Activated naive CD4-positive, alpha-beta T cell treated with anti-CD3 and anti-CD28 coated beads for 36 hours (primary cell): ENCODE measurements at places on chromosomes 2 and 18. TPM values are rescaled to one million over a fixed set of nuclear protein-coding genes. Genes with fewer than 3 reads are reported as not detected.

The METTL4 gene
- total RNA-seq: 20.6 TPM

The GATA6 gene
- not detected for total RNA-seq

- DNase-seq: no peak
Measured at GRCh38 chr2:101011152-101011551, 9.1 kb downstream of the RPL31 start.

- DNase-seq: no peak
Measured at GRCh38 chr2:101354420-101355311, 32.6 kb downstream of the CREG2 start.

- DNase-seq: no peak
Measured at GRCh38 chr2:98912221-98912851, 23.7 kb downstream of the CRACDL start.

The DES gene
- total RNA-seq: not detected

The PIAS2 gene
- 21.9 TPM for total RNA-seq

DNA sequence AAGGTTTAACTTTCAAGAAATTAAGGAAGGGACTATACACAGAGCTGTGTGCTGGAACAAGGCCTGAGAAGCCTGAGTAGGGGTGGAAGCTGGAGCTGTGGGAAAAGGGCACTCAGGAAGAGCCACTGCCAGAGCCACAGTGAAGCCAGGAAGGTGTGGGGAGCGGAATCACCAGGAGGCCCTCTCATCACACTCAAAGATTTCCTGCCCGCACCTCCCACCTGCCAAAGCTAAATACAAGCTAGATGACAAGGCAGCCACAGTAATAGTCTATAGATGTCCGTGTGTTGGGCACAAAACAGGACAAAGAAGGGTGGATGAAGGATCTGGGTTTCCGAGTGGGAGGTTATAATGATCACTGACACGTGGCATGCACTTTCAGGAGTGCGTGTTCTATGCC lies 126.0 kb downstream of the ZNF532 start:
- DNase-seq: no peak

- no peak for DNase-seq
Measured at GRCh38 chr2:144776766-144777165, 256.8 kb upstream of the ZEB2 start.

GRCh38 chr18:2168022-2168421 lies 403.3 kb downstream of the METTL4 start:
- no peak for DNase-seq

- peak; percentile 84 for DNase-seq
Measured at GRCh38 chr18:48446582-48447225, 37.5 kb upstream of the ZBTB7C start.

DNA sequence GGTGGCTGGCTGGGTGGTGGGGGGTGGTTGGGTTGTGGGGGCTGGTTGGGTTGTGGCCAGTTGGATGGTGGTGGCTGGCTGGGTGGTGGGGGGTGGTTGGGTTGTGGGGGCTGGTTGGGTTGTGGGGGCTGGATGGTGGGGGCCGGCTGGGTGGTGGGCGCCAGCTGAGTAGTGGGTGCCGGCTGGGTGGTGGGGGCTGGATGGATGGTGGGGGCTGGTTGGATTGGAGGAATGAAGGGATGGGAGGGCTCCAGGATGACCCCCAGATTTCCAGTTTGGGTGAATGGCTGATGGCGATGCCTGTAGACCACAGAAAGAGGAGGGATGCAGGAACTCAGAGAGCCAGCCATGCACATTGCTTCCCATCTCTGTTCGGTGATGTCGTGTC lies 26.8 kb upstream of the GPR17 start:
- DNase-seq: no peak

- DNase-seq: no peak
Measured at GRCh38 chr18:76464281-76465259, 30.5 kb downstream of the ZNF516 start.

- DNase-seq: no peak
Measured at GRCh38 chr2:229930656-229931055, 8.4 kb downstream of the FBXO36 start.

DNA sequence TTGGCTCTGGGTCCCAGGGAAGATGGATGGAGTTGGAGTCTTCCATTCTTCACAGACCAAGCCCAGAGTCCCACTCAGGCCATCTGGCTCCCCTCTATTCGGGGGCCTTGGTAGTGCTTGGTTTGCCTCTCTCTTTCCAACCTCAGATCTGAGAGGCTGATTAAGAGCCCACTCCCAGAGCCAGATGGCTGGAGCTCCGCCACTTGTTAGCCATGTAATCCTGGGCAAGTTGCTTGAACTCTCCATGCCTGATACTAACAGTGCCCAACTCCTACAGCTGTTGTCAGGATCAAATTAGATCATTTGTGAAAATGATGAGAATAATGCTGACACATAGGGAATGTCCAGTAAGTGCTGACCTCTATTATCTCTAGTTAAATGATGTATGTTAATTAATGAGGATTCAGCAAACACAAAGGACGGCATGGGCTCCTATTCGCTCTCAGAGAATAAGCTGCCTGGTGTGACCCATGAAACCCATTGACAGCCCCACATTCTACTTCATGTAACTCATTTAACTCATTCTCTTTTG lies 46.6 kb upstream of the SLC14A1 start:
- no peak for DNase-seq

DNA sequence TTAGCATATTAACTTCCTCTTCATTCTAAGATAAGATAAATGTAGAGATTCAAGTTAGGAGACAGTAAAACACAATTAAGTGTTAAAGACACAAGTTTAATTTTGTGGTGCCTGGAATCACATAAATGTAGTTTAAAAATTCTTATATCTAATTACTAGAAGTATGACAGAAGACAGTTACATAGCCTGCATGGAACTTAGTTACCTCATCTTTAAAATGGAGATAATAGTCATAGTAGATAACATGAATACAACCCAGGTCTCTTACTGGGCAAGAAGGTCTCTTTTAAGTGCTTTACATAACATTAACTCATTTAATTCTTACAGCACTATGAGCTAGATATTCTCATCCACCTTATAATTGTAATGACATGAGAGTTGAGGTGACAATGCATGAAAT lies 15.1 kb downstream of the GALNT13 start:
- DNase-seq: no peak

DNA sequence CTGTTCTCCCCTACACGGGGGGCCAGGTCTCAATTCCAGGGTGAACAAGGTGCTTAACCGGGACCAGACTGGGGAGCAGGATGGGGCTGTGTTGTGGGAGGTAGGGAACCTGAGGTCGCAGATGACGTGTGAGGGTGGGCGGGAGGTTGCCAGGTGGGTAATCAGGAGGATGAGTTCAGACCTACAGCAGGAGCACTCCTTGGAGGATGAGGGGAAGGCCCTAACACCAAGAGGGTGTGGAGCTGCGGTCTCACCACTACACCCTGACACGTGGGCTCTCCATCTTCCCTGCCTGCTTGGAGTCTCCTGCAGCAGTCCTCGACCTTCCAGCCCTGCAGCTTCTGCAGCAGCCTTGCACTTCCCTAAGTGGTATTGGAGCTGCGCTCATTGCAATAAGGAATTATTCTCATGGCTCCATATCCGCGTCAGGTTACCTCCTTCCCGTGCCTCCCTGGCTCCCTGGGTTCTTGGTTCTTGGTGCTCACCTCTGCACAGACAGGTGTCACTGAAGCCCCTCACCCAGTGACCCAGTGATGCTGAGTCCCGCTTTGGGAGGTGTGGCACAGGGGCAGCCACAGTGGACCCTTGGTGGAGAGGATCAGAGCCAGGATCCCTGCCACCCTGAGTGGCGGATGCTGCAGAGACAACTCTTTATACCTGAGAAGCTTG lies 15.5 kb downstream of the SH3BP4 start:
- DNase-seq: no peak

- DNase-seq: no peak
Measured at GRCh38 chr2:40851661-40852060, 399.8 kb upstream of the SLC8A1 start.

The SUCLG1 gene
- 75.3 TPM for total RNA-seq

The CPLX4 gene
- not detected for total RNA-seq

DNA sequence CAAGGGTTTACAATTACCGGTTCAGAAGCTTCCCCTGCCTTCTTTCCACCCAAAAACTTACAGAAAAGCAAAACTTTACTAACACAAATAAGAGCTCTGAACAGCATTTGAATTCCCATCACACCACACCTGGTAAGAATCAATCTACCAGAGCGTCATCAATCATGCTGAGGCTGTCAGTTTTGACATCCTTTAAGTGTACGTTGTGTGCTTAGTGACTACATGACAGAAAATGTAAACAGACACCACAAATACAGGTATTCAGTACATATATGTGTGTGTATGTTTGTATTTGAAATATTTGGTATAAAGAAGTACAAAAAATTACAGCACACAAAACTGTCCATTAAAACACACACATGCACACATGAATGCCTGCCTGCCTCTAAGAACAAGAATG lies 523.5 kb downstream of the TMEM182 start:
- DNase-seq: no peak

The HEATR5B gene
- 15.8 TPM for total RNA-seq

GRCh38 chr18:60188958-60189357 lies 183.6 kb downstream of the MC4R start:
- DNase-seq: no peak

GRCh38 chr2:85501248-85501647 lies 37.7 kb upstream of the MAT2A start:
- DNase-seq: no peak
